ENCODE measurements at places on chromosomes 4 and X.

- no peak for DNase-seq
Observed at GRCh38 chr4:28744066-28744465, 1883.4 kb downstream of the STIM2 start.

GRCh38 chrX:54748626-54749025 lies 49.4 kb downstream of the ITIH6 start:
- no peak for DNase-seq

- DNase-seq, result no peak
Observed at GRCh38 chrX:9977635-9978034, 10.5 kb downstream of the CLDN34 start.

GRCh38 chrX:101551380-101551767 lies 1.0 kb downstream of the ARMCX1 start:
- no peak for DNase-seq

DNA sequence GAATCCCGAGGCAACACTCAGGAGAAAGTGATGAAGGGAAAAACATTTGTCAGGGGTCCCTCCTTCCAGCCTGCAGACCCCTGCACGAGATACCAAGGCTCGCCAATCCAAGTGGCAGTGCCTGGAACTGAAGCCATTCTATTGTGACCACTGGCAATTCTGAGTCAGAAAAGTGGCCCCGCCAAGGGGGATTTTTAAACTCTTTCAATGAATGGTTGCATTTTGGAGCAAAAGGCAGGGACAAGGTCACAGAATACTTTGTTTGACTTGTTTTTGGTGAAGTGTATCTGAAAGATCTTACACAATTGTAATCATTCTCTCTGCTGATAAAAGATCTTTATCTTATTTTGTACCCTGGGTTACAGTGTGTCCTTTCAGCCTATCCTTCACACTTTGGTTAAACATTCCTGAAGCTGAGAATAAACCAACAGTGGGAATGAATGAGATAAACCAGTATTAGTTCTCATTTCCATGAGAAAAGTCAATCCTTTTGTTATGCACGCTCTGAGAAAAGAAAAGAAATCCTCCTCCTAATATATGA lies 115.9 kb upstream of the PDLIM3 start:
- no peak for DNase-seq

GRCh38 chr4:46432923-46433322 lies 43.0 kb upstream of the GABRA2 start:
- DNase-seq, result no peak

DNA sequence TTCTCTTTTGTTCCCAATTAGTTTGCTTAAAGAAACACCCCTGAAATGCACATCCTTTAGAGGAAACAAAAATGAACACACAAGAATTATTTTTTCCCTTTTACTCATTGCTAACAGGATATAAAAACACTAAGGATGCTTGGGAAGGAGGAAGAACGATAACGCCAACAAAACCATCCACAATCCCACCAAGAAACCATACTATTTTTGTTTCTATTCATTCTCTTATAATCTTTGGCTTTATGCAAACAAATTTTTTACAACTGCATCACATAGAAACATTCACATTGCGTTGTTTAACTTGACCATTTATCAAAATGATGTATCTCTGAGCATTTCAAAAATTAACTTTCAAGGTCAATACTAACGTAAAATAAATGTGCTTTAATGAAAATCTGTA lies 12.0 kb downstream of the APBB2 start:
- no peak for DNase-seq

GRCh38 chrX:925652-926061 lies 286.8 kb downstream of the CRLF2 start:
- no peak for DNase-seq

DNA sequence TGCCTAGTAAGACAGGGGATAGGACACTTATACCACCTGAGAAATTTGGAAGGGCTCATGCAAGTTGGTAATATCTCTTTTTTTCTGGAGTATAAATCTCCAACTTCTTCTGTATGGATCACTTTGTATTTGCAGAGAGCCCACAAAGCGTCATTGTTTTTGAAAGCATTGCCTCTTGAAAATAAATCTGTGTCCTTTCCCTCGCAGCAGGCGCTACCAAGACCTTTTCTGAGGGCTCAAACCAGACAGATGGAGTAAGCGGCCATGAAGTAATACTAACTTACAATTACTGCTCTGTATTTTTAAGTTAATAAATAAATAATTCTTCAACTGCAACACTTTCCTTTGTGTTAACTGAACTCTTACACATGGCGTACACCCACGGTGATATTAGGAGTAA lies 56.0 kb upstream of the FBXW7 start:
- no peak for DNase-seq

DNA sequence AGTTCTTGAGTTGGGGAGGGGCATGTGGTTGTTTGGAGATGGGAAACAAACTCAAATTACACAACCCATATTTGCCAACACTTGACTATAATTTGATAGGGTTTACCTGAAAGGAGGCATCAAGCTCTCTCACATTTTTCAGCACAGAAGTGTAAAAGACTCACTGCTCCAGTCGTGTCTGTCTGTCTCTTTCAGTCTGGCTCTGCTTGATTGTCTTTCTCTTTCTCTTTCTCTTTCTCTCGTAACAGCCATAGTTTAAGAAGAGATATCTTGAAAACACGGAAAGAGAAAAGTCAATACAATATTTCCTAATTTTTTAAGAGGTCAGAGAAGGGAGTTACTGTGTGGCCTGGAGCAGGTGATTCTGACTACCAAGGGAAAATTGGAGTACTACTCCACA lies 413.6 kb upstream of the CXorf51A start:
- no peak for DNase-seq

DNA sequence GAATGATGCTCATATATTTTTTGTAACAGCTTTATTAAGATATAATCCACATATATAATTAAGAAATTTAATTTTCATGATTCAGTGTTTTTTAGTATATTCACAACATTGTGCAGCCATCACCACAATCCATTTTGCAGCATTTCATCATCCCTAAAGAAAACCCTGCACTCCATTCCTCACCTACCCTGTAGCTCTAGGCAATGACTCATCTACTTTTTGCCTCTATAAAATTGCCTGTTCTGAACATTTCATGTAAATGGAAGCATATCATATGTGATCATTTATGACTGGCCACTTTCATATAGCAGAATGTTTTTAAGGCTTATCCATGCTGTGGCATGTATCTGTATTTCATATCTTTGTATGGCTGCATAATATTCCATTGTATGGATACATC lies 339.9 kb downstream of the MAPK10 start:
- DNase-seq, result no peak

DNA sequence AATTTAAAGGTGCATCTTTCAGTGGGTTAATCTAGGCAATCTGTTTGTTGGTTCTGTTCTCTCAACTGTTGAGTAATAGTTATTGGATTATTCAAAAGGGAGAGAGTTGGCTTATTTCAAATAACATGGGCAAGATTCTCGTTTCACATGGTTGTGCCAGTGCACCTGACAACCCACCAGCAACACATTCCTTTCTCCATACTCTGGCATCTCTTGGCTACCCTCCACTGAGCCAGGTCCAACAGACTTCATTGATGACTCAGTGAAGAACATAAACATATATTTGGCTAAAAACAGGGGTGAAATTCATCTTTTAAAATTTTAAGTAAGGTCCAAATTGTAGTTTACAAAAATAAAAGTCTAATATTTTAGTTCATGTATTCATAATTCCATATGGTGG lies 967.2 kb downstream of the RPA4 start:
- no peak for DNase-seq

DNA sequence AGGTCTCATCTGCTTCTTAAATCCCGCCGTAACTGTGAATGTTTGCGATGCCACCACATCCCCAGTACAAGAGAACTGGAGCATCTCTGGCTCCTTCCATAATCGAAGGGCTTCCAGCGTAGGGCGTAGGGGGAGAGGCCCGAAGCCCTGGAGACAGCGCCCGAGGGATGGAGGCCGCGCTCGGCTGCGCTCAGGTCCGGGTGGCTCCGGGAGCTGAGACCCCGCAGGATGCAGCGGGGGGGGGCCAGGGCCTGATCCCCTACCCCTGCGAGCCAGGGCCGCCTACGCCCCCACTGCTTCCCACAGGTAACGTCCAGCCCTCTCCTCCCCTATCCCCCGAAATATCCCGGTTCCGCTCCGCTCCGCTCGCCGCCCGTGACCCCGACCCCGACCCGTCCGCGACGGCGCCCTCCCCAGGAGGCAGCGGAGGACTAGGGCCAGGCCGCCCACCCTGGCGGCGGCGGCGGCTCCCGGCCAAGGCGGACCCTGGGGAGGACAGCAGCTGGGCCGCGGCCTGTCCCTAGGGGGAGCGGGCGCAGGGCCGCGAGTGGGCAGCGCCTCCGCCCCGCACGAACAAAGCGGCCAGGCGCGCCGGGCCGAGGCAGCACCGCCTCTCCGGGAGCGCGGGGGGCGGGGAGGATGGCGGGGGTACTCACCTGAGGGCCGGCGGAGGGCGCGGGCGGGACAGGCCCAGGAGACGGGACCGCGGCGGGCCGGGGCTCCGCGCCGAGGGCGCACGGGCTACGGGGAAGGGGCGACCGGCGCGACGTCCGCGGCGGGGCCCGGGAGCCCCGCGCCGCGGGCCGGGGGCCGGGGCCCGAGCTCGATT lies 723 bp downstream of the WDFY3 start:
- DNase-seq, result no peak

DNA sequence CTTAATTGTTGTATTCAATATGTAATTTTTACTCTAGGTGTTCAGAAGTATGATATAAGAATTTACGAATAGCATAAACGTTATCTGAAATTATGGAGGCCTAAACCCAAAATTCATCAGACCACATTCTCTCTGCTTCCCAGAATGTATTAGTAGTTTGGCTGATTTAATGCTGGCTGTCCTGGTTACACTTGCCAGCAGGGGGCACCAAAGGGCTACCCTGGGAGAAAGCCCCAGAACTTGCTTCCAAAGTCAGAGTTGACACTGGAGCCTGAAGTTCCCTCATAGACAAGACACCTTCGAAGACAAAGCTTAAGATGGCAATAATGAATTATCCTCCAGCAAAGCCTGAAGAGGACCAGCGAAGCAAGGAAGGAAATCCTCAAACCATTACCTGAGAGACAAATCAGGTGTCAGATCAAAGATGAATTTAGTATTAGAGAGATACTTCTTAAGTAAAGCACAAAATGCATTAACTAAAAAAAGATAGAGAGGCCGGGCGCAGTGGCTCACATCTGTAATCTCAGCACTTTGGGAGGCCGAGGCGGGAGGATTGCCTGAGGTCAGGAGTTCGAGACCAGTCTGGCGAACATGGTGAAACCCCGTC lies 11.3 kb upstream of the ANOS1 start:
- DNase-seq, result peak; percentile 12

DNA sequence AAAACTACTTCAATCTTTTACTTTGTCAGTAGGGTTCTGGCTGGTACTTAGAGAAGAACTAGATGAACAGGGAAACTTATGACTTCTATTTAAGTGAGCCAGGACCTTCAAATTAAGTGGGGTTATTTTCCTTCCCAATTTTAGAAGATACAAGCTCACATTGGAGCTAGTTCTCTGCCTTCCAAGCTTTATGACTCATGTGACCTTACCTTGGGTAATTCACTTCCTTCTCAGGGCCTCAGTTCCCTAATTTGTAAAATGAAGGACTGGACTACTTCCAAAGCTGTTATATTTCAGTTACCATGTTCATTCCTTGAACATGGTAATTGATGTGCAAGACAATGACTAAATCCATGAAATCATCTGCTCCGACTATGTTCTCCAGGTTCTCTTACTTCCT lies 32.0 kb upstream of the DCX start:
- no peak for DNase-seq

GRCh38 chr4:123522646-123523045 lies 126.1 kb downstream of the SPRY1 start:
- DNase-seq, result no peak

- no peak for DNase-seq
Observed at GRCh38 chr4:165345666-165346417, 18.4 kb downstream of the MSMO1 start.

DNA sequence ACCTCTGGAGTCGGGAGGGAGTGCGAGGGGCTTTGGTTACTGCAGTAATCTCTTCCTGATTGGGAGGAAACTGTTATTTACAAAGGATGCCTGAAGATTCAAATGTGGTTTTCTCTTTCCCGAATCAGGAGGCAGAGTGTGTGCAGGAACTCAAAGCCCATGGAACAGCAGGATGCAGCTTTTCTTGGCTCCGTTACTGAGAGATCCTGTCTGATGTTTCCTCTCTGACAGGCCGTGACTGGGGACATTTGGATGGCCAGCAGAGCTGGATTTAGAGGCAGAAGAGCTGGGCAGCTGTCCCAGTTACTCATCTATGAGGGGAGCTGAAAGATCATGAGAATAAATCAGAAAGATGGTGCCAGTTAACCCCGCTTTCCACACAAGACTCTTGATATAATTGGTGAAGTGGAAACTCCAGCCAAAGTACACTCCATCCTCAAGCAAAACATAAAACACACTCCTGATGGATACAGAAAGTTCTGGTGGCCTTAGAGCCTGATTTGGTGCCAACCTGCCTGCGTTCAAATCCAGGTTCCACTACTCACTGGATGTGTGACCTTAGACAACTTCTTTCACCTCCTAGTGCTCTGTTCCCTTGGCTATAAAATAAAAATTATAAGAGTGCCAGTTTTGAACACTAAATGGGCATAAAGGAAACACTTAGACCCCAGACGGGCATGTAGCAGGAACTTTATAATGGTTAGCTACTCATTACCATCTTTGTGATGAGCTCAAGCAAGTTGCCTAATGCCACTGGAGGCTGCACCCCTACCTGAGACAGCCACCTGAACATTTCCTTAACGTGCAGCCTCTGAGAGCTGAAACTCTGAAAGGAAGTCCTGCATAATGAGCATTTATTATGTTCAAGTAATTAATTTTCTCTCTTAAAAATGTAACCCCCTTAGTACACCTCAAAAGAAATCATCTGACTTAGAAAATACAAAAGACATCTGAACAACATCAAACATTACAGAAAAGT lies 349.0 kb upstream of the GATB start:
- DNase-seq, result no peak

DNA sequence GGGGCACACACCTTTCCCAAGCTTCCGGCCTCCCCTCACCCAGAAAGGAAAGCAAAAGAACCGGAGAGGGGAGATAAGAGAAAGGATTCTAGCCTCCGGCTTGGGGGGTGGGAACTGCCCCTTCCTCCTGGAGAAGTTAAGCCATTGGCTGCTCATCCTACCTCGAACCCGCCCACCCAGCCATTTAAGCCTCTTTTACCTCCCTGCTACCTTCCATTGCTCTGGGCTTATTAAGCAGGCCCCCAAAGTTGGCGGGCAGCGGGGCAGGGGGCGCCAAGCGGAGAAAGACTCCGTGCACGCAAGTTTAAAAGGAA lies 2.3 kb downstream of the MAML3 start:
- DNase-seq, result peak; percentile 2

- DNase-seq, result no peak
Observed at GRCh38 chr4:68218044-68218443, 27.4 kb downstream of the TMPRSS11B start.

- no peak for DNase-seq
Observed at GRCh38 chrX:2449135-2449886, 51.5 kb downstream of the DHRSX start.

All from activated CD4-positive, CD25-positive, alpha-beta regulatory T cell treated with anti-CD3 and anti-CD28 coated beads, Interleukin-2, amount 50 U/mL, for 16 hours (primary cell).